ENCODE measurements at places on chromosomes 1 and 21. TPM values are rescaled to one million over a fixed set of nuclear protein-coding genes. Genes with fewer than 3 reads are reported as not detected.

- DNase-seq, result no peak
- no peaks in the 10 kb centered on the region for H3K36me3 ChIP-seq
- H3K27me3 ChIP-seq, result no peaks in the 10 kb centered on the region
- H3K4me3 ChIP-seq, result no peak overlapping the region
These were observed 30.0 kb downstream of the TMPRSS15 start for GRCh38 chr21:18373606-18374005.

DNA sequence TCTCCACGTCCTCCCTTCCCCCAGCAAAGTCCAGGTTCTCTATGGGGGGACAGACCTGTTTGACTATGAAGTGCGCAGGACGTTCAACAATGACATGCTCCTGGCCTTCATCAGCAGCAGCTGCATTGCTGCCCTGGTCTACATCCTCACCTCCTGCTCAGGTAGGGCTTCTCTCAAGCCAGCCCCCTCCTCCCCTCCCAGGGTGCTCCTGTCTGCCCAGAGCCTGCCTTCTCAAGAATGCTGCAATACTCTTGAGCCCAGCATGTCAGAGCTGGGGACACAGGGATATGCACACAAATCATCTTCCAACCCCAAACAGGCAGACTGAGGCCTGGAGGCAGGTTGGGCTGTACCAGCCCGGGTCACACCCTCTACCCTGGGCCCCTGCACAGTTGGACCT, 35.4 kb downstream of the DISP3 start:
- no peaks in the 10 kb centered on the region for H3K36me3 ChIP-seq
- H3K27me3 ChIP-seq, result peaks cover 12% of the 10 kb centered on the region
- H3K4me1 ChIP-seq, result no peaks in the 10 kb centered on the region
- H3K27ac ChIP-seq, result no peak overlapping the region

- H3K27me3 ChIP-seq, result no peaks in the 10 kb centered on the region
- no peak overlapping the region for H3K27ac ChIP-seq
- H3K36me3 ChIP-seq, result peaks cover 5% of the 10 kb centered on the region
- H3K4me1 ChIP-seq, result no peaks in the 10 kb centered on the region
- DNase-seq, result peak; percentile 47
These were observed 73.2 kb upstream of the DNAJC6 start for GRCh38 chr1:65235867-65236805.

DNA sequence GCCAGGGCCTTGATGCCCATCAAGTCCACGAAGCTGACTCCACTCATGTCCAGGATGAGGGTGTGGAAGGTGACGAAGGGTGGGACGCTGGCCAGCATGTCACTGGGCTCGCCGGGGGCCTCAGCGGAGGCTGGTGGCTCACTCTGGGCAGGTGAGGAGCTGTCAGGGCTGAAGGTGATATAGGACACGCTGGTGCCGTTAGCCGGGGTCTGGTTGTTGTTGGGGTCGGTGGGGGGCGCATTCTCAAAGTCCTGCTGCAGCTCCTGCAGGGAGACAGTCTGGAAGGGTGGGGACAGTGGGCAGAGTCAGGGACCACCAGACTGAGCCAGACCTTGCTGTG, 21.7 kb downstream of the SLC26A9 start:
- H3K36me3 ChIP-seq, result no peaks in the 10 kb centered on the region
- H3K4me3 ChIP-seq, result no peak overlapping the region
- peaks cover 31% of the 10 kb centered on the region for H3K4me1 ChIP-seq
- H3K27ac ChIP-seq, result no peak overlapping the region

DNA sequence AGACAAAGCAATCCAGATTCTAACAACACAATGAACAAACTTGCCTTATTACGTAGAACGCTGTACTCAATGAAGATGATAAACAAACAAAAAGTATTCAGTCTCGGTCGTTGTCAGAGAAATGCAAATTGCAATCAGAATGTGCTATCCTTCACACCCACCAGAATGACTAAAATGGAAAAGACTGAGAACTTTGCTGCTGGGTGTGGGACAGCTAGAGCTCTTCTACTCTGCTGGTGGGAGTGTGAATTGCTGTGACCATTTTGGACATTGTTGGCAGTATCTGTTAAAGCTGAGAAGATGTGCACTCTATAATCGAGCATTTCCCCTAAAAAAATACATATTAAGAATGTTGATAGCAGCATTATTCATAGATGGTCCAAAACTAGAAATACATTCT, 111.4 kb downstream of the PEX14 start:
- no peak overlapping the region for H3K4me3 ChIP-seq
- no peak for DNase-seq
- peaks cover 15% of the 10 kb centered on the region for H3K36me3 ChIP-seq
- peaks cover 1% of the 10 kb centered on the region for H3K27me3 ChIP-seq

GRCh38 chr1:174200746-174201145, 41.4 kb downstream of the RABGAP1L start:
- no peaks in the 10 kb centered on the region for H3K27me3 ChIP-seq
- H3K27ac ChIP-seq, result no peak overlapping the region
- no peaks in the 10 kb centered on the region for H3K36me3 ChIP-seq
- no peak for DNase-seq
- H3K4me3 ChIP-seq, result no peak overlapping the region

DNA sequence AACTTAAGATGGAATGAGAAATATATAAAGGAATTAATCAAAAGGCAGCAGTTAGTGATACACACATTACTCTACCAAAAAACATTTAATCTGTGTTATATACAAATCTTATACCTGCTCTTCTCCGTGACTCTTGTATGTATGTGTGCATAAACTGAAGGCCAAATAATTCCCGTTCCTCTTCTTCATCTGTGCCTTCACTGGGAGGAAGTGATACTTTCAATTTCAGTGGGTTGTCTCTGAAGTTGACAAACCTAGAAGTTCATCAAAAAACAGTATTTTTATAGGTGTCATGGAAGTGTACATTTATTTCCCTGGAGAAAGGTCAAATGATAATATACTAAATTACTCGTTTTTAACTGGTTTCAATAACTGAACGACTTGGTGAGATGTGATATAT, 19.3 kb downstream of the TRMT13 start:
- no peaks in the 10 kb centered on the region for H3K27me3 ChIP-seq
- H3K4me1 ChIP-seq, result no peaks in the 10 kb centered on the region
- H3K4me3 ChIP-seq, result no peak overlapping the region
- H3K36me3 ChIP-seq, result peaks cover 10% of the 10 kb centered on the region
- DNase-seq, result no peak

GRCh38 chr1:84367219-84367618, 31.1 kb upstream of the DNASE2B start:
- DNase-seq, result no peak
- H3K27me3 ChIP-seq, result peaks cover 3% of the 10 kb centered on the region
- H3K4me1 ChIP-seq, result peaks cover 87% of the 10 kb centered on the region
- no peak overlapping the region for H3K4me3 ChIP-seq
- peaks cover 13% of the 10 kb centered on the region for H3K36me3 ChIP-seq

- peaks cover 28% of the 10 kb centered on the region for H3K4me1 ChIP-seq
- DNase-seq, result peak; percentile 73
- peaks cover 3% of the 10 kb centered on the region for H3K27me3 ChIP-seq
- no peaks in the 10 kb centered on the region for H3K36me3 ChIP-seq
- no peak overlapping the region for H3K27ac ChIP-seq
These were observed 6.1 kb upstream of the ADAM15 start for GRCh38 chr1:155044812-155045657.

- H3K36me3 ChIP-seq, result peaks cover 19% of the 10 kb centered on the region
- peaks cover 22% of the 10 kb centered on the region for H3K4me1 ChIP-seq
- DNase-seq, result peak; percentile 63
- no peak overlapping the region for H3K4me3 ChIP-seq
- peak overlapping the region; percentile 54 for H3K27ac ChIP-seq
These were observed 192.5 kb downstream of the ZZZ3 start for GRCh38 chr1:77489910-77490309.

DNA sequence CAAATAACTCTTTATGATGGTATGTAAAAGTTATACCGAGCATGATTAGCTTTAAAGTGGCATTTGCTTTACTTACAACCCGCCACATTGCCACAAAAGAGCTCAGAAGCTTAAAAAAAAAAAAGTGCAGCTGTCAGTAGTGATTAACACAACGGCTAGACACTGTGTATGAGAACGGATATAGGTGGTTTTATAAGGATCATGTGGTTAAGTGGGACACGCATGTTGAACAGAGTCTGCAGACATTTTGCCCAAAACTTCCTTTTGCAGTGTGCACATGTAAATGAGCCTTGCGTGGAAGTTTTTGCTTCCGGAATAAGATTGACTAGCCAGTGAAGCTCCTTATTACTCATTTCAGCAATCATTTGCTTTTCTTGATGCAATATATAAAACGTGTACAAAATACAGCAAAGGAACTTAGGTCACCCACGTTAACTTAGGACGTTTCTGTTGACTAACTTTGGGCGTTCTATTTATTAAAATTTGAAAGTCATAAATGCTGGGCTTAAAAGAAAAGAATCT, 58.7 kb upstream of the RGS1 start:
- no peak overlapping the region for H3K4me3 ChIP-seq
- H3K27me3 ChIP-seq, result no peaks in the 10 kb centered on the region
- no peak overlapping the region for H3K27ac ChIP-seq
- DNase-seq, result no peak
- H3K36me3 ChIP-seq, result no peaks in the 10 kb centered on the region

- no peak overlapping the region for H3K27ac ChIP-seq
- peaks cover 22% of the 10 kb centered on the region for H3K36me3 ChIP-seq
- H3K4me1 ChIP-seq, result peaks cover 73% of the 10 kb centered on the region
- no peak overlapping the region for H3K4me3 ChIP-seq
- no peak for DNase-seq
These were observed 80.0 kb downstream of the DYRK1A start for GRCh38 chr21:37446552-37446951.

DNA sequence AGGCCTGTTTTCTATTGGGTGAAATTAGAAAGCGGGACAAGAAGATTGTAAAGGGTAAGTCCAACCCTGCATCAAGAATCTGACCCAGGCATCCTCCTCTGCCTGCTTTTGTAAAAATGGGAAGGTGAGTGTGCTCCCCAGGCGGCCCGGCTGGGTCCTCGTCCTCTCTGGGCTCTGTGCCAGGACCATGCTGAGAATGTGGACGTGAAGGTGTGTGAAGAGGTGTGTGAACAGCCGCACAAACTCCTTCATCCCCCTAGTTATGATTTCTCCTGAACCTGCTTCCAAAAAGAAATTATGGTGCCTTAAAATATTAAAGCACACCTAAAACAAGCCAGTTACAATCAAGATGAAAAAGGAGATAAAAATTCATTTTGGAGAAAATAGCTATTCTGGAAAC, 185.7 kb downstream of the IGSF21 start:
- no peak overlapping the region for H3K27ac ChIP-seq
- no peak for DNase-seq
- H3K27me3 ChIP-seq, result peaks cover 6% of the 10 kb centered on the region
- H3K4me3 ChIP-seq, result no peak overlapping the region
- H3K4me1 ChIP-seq, result no peaks in the 10 kb centered on the region
- no peaks in the 10 kb centered on the region for H3K36me3 ChIP-seq

- no peaks in the 10 kb centered on the region for H3K27me3 ChIP-seq
- no peak overlapping the region for H3K4me3 ChIP-seq
- H3K36me3 ChIP-seq, result 0 out of 2 replicates have a peak, but pooled peaks cover 5% of the 10 kb centered on the region
- peaks cover 8% of the 10 kb centered on the region for H3K4me1 ChIP-seq
- no peak overlapping the region for H3K27ac ChIP-seq
- DNase-seq, result no peak
These were observed 372.3 kb downstream of the USP25 start for GRCh38 chr21:16102113-16102512.

DNA sequence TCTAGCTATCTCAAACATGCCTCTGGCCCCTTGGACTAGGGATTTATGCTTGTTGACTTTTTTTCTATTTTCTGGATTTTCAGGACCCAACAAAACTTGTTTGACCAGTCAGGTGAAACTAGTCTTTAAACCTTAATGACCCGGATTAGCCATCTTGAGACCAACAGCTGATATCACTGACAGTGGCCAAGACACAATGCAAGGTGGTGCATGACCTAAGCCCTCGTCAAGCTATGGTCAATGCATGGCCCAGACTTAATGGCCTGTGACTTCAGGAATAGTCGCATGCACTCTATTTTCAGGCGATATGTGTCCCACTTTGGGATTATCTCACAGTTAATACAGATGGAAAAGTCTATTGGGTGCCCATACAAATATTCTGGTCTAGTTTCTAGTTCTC, 190.4 kb downstream of the ZBTB18 start:
- no peak for DNase-seq
- peaks cover 5% of the 10 kb centered on the region for H3K27me3 ChIP-seq
- no peaks in the 10 kb centered on the region for H3K36me3 ChIP-seq
- peaks cover 7% of the 10 kb centered on the region for H3K4me1 ChIP-seq
- H3K27ac ChIP-seq, result no peak overlapping the region

DNA sequence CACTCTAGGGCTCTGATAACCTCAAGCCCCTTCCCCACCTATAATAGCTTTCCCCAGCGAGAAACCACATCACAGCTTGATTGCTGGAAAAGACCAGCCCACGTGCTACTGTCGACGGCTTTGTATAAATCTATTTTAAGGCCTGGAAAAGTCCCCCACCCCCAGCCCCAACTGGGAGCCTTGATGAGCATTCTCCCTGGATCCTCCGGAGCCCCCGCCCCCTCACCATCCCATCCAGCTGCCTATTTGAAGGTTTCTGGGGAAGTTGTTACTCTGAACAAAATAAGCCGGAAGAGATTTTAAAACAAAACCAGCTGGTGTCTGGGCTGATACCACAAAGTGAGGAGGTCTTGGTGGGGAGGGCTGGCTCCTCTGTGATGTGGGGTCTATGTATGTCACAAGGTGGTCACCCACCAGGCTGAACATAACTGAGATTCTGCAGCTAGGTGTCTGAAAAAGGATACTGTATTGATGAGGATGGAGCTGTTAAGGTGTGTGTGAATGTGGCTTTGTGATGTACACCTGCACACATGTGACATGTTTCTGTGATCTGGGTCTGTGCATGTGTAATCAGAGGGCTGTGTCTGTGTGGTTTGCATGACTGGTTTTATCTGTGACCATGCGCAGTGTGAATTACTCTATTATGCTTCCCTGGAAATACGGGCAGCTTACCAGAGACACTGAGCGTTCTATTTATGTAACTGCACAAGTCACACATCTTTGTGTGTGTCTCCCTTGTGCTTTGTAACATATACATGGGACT, 25.0 kb downstream of the RIMS3 start:
- H3K36me3 ChIP-seq, result no peaks in the 10 kb centered on the region
- DNase-seq, result no peak
- peaks cover 13% of the 10 kb centered on the region for H3K27me3 ChIP-seq
- no peak overlapping the region for H3K4me3 ChIP-seq
- H3K27ac ChIP-seq, result no peak overlapping the region

The LCE1B gene
- total RNA-seq, result not detected

The MARK1 gene
- total RNA-seq, result not detected

The BRDT gene
- not detected for total RNA-seq

The MTMR11 gene
- total RNA-seq, result 13.2 TPM

The OR2T11 gene
- not detected for total RNA-seq

The EVA1C gene
- 11.9 TPM for total RNA-seq

The S100A5 gene
- 0.53 TPM for total RNA-seq
